Glutamatergic neuron (in vitro differentiated cells): ENCODE measurements at places on chromosomes 12 and 14. TPM values are rescaled to one million over a fixed set of nuclear protein-coding genes. Genes with fewer than 3 reads are reported as not detected.

Gene MEG3
- total RNA-seq: 0.22 TPM

Gene NKX2-1
- total RNA-seq: not detected

Gene NELL2
- 140 TPM for total RNA-seq

Gene DTX1
- 4.3 TPM for total RNA-seq

Gene COCH
- 29.0 TPM for total RNA-seq

GRCh38 chr14:23556700-23557440 lies 799 bp downstream of the THTPA start:
- peak; percentile 8 for DNase-seq

GRCh38 chr12:54701940-54702592 lies 53.9 kb upstream of the DCD start:
- no peak for DNase-seq

- DNase-seq: no peak
Observed at GRCh38 chr12:62466018-62466593, 520 bp upstream of the MON2 start.

- no peak for DNase-seq
Observed at GRCh38 chr12:91222746-91223145, 40.1 kb upstream of the DCN start.

DNA sequence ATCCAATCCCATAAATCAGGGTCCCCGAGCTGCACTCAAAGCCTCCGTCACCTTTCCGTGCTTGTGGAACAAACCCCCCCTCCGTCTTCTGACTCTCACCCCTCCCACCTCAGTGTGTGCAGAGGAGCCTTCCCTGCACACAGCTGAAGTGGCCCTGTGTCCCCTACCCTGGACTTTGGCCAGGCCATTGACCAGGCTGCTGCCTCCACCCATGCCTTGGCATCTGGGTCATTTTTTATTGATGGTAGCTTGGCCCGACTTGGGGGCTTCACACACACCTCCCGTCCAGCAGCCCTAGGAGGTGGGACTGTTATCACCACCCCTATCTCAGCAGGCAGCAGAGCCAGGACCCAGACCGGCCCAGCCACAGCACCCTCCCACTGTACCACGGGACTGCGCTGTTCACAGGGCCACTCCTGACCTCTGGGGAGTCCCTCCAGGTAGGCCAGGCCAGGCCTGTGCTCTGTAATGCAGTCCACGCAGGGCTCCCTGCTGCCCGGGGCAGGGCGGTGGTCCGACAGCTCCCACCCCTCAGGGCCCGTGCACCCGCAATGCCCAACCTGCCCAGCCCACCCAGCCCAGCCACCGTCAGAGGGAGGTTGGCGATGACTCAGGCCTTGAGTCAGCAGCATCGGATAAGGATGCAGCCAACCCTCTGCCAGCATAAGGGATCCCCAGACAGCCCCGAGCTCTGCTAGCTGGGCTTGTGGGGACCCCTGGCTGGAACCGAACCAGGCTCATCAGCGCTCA lies 9.2 kb upstream of the INF2 start:
- no peak for DNase-seq

DNA sequence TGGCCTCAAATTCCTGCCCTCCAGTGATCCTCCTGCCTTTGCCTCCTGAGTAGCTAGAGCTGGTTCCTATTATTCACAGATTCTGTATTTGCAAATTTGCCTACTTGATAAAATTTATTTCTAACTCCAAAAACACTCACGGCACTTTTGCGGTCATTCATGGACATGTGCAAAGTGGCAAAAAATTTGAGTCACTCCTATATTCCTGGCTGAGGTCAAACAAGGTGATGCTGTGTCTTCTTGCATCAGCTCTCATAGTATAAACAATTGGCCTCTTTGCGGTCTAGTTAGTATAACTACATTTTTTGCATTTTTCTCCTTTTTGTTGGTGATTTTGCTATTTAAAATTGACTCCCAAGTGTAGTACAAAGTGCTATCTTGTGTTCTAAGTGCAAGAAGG lies 24.7 kb downstream of the ATF1 start:
- no peak for DNase-seq

GRCh38 chr14:56216626-56217379 lies 98.6 kb downstream of the PELI2 start:
- no peak for DNase-seq

GRCh38 chr12:19447386-19447785 lies 8.1 kb downstream of the AEBP2 start:
- DNase-seq: no peak

- DNase-seq: peak; percentile 49
Observed at GRCh38 chr12:84910549-84911241, 1.9 kb downstream of the SLC6A15 start.

DNA sequence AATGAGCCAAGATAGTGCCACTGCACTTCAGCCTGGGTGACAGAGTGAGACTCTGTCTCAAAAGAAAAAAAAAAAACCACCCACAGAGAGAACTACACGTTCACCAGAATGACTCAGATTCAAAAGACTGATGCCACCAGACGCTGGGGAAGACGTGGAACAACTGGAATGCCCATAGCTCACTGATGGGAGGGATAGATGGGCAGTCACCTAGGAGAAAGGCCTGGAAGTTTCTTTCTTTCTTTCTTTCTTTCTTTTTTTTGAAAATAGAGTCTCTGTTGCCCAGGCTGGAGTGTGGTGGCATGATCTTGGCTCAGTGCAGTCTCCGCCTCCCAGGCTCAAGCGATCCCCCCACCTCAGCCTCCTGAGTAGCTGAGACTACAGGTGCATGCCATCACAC lies 10.0 kb upstream of the KLC1 start:
- no peak for DNase-seq

DNA sequence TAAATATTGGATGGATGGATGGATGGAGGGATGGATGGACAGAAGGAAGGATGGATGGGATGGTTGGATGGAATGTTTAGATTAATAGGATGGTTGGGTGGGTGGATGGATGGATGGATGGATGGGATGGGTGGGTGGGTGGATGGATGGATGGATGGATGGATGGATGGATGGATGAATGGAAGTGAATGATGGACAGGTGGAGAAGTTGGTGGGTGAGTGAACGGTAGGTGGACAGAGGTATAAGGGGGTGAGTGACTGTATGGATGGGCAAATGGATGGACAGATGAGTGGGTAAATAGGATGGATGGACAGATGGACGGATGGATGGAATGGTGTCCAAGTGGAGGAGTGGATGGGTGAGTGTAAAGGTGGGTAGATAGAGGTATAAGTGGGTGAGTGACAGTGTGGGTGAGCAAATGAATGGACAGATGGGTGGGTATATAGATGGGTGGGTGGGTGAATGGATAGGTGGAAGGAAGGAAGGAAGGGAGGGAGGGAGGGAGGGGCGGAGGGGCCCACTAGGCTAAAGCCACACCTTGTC lies 41.9 kb downstream of the HRK start:
- no peak for DNase-seq

DNA sequence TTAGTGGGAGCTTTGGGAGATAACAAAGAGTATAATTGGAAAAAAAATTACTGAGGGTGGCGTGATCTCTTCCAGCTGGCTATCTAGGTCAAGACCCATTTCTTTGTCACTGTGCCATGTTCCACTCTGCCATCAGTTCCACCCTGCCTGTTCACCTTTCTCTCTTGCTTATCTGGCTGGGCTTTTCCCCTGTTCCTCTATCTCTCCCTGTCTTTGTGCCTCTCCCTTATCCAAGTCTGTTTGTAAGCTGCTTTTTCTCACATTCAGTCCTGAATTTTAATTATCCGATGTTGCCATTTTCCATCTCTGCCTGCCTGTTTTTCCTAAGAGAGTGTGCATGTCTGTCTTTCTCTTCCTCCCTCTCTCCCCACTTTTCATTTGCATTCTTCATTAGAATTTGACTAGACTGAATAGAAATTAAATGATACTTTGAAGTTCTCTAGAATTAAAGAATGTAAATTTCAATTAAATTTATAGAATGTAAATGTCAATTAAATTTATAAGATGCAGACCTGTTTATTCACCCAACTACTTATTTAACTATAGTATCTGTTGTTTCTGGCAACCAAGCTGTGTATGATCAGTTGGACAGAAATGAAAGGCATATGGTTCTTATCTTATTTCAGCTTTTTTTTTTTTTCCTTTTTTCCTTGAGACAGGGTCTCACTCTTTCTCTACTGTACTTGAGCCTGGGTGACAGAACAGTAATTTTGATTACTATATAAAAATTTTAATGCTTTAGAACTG lies 40.9 kb upstream of the A2ML1 start:
- DNase-seq: no peak

DNA sequence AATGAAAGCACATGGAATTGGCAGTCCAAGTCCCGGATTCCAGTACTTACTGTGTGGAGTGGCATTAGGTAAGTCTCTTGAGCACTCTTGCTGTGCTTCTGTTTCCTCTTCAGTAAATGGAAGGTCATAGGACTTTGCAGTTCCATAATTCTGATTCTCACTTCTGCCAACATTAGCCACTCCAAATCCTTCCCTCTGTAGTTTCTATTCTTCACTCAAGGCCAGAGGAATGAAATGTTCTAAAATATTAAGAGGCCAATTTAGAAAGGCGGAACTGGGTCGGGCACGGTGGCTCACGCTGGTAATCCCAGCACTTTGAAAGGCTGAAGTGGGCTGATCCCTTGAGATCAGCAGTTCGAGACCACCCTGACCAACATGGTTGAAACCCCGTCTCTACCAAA lies 19.8 kb upstream of the SLC5A8 start:
- DNase-seq: no peak

DNA sequence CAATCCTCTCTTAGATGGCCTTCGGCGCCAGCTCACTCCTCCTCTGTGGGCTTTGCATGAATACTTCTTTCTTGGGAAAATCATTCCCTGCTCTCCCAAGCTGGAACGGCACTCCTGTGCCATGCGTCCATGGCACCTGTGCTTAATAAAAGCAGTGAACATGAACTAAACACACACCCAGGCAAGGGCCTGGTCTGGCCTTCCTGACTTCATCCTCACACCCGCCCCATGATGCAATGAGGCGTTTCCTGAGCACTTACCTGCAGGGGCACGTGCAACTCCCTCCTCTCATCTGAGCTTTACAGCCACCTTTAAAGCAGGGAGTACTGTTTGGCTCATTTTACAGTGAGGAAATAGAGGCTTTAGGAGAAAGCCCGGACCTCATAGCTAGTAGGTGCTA lies 219.8 kb downstream of the SLC41A2 start:
- no peak for DNase-seq

DNA sequence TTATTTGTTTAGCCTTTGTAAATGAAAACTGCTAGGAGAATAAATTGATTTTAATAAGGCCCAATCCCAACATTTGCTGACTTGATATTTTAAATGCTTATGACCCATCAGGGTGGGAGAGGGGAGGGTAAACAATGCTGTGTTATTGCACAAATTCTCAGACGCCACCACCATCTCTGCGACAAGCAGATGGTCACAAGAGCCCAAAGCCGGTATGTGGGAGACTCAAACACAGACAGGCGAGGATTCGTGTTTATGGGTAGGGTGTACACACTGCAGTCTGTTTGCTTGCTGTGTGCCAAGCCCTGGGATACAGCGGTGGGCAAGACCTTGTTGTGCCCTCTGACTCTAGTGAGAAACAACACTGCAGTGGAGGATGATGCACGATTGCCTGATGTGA lies 39.2 kb upstream of the PWP1 start:
- DNase-seq: no peak

GRCh38 chr14:73753887-73754795 lies 40.0 kb upstream of the PNMA1 start:
- DNase-seq: no peak

GRCh38 chr12:116697305-116697704 lies 40.6 kb downstream of the SPRING1 start:
- peak; percentile 44 for DNase-seq
